DMS153 (cell line): ENCODE measurements at places on chromosomes 11 and 22.

DNA sequence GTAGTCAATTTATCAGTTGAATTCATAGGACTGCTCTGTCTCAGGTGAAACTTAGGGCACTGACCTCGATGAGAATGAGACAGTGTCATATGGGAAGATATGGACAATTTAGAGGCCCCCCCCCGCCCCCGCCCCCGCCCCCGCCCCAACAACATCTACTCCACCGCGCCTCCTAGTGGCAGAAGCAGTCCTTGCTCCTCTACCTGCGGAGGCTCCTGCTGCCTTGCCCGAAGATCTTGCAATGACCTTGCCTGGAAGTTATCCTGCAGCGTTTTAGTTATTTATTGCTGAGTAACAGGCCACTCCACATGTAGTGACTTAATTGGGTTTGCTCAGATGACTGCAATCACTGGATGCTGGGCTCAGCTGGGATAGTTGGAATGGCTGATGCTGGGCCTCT, 15.2 kb downstream of the SERPINH1 start:
- no peak for DNase-seq

- DNase-seq, result no peak
Measured at GRCh38 chr11:17250561-17251350, 25.8 kb upstream of the NUCB2 start.

GRCh38 chr22:29396126-29396525, 7.8 kb upstream of the AP1B1 start:
- DNase-seq, result no peak

DNA sequence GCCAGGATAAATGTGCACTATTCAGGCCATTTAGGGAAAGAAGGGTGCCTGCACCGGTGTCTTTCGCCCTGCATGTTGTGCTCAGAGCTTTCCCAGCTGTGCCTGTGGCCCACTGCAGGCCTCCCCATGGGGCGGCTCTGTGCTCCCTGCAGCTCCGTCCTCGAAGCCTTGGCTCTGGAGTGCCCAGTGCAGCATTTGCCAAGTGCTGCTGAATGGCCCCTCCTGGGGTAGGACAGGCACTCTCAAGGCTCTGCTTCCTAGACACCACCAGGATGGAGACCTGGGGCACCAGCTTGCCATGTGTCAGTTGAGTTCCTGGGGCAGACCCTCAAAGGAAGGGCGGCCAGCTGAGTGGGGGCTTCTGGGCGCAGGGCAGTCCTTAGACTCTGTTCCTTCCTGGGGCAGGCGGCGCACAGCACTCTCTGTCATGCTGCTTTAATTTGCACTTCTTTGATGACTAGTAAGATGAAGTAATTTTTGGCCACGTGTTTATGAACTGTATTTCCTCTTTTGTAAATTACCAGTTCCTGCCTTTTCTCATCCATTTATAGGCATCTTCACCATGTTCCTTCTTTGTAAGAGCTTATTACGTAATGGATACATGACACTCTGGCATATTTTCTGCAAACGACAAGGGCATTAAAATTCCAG, 32.1 kb upstream of the GNB1L start:
- DNase-seq, result no peak

DNA sequence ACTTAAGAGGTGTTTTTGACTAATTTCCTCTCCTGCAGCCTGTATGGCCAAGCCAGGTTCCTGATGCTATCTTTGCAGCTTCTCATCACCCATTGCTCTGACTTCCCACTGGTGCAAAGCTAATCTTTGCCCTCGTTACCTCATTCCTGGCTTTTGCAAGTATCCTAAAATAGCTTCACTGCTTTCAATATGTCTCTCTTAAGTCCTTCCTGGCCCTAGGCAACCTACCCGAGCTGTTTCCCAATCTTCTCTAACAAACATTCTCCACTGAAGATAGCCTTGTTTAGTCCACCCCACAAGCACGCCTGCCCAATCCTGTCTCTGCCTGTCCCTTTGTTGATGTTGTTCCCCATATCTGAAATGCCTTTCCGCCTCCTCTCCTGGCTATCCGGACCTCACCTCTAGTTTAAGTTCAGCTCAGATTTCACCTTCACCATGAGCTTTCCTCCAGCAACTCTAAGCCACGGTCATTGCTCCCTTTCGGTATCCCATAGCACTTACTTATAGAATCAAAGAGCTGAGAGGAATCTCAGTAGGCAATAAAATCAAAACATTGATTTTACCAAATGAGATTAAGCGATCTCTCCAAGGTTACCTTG, 30.1 kb upstream of the CECR2 start:
- DNase-seq, result no peak

GRCh38 chr22:43233529-43233928, 46.6 kb upstream of the TTLL12 start:
- no peak for DNase-seq

DNA sequence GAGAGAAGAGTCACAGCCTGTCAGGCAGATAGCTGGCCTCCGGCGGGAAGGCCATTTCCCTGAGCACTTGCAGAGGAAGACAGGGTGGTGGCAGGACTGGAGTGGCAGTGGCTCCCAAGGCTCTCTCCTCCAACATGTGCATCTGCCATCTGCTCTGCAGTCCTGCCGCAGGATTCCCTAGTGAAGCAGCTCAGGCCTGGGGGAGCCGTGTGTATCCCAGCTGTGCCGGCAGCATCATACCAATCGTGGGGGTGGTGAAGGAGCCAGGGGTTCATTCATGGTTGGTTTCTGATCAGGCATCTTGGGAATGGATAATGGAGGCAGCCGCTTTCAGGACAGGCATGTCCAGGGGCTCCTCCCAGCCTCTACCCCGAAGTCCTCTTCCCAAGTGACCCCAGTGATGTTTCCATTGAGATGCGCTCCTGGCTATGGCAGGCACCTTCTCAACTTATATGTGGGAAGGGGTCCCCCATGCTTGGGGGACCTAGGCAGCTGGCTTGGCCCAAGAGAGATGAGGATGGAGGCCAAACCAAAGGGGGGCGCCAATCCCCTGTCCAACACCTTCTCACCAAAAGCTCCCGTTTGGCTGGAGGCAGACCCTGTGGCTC, 6.1 kb downstream of the TAGLN start:
- no peak for DNase-seq

DNA sequence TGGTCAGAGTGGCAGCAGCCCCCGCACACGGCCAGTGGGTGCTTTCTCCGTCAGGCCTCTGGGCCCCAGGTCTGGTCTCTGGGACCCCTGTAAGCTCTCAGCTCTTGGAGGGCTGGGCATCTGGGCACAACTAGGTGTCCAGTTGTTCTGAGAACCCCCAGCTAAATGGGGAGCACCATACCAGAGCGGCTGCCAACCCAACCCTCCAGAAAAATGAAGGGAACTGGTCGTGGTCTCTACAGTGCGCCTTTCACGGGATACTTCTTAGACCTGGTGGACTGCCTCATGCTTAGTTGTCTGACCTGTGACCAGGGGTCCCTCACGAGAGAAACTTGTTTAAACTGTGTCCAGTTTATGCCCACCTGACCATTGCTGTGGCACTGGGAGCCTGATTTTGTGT, 104.9 kb downstream of the BCR start:
- no peak for DNase-seq

DNA sequence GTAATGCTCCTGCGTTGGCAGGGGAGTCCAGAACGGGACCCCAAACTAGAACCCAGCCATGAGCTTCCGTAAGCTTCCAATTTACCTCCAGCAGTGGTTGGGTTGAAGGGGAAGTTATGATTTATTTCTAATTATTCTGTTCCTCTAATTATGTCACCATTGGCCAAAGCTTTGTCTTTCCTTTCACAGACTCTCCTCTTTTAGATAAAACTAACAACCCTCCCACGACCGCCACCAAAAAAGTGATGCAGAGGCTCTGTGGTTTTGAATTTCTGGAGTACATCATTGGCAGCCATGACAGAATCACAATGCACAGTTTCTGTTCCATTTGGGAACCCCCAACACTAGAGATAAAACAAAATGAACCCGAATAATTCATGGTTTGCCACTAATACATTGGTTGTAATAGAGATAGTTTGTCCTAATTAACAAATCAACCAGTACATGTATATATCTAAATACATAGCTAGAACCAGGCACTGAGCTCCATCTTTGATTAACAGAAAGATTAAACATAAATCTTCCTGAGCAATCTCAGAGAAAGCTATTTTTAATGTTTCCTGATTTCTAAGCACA, 64.3 kb downstream of the ETS1 start:
- DNase-seq, result no peak

GRCh38 chr22:38834215-38834953, 9.4 kb downstream of the NPTXR start:
- DNase-seq, result no peak

GRCh38 chr11:13333456-13333957, 55.9 kb downstream of the BMAL1 start:
- no peak for DNase-seq

- no peak for DNase-seq
Measured at GRCh38 chr22:30416403-30416802, 9.2 kb upstream of the MTFP1 start.

GRCh38 chr11:67410984-67411784, 4.3 kb upstream of the CARNS1 start:
- DNase-seq, result no peak

- DNase-seq, result no peak
Measured at GRCh38 chr11:119210050-119210449, 3.9 kb downstream of the CBL start.

- no peak for DNase-seq
Measured at GRCh38 chr11:92751594-92751993, 217.9 kb upstream of the MTNR1B start.
